ENCODE measurements at places on chromosomes 7 and 10.

DNA sequence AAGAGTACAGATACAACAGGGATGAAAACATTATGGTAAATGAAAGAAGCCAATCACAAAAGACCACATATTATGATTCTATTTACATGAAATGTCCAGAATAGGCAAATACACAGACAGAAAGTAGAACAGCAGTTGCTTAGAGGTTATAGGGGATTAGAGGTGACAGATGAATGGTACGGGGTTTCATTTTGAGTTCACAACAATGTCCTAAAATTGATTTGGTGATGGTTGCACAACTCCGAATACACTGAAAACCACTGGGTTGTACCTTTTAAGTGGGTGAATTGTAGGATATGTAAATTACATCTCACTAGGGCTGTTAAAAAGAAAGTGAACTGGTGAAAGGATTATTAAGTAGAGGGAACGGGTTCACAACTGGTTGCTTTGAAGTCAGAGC lies 76.3 kb upstream of the MRLN start:
- no peak for DNase-seq

GRCh38 chr10:95657250-95657649 lies 739 bp upstream of the ALDH18A1 start:
- no peak for DNase-seq

GRCh38 chr7:90723866-90724265 lies 127.7 kb downstream of the CDK14 start:
- DNase-seq = no peak

DNA sequence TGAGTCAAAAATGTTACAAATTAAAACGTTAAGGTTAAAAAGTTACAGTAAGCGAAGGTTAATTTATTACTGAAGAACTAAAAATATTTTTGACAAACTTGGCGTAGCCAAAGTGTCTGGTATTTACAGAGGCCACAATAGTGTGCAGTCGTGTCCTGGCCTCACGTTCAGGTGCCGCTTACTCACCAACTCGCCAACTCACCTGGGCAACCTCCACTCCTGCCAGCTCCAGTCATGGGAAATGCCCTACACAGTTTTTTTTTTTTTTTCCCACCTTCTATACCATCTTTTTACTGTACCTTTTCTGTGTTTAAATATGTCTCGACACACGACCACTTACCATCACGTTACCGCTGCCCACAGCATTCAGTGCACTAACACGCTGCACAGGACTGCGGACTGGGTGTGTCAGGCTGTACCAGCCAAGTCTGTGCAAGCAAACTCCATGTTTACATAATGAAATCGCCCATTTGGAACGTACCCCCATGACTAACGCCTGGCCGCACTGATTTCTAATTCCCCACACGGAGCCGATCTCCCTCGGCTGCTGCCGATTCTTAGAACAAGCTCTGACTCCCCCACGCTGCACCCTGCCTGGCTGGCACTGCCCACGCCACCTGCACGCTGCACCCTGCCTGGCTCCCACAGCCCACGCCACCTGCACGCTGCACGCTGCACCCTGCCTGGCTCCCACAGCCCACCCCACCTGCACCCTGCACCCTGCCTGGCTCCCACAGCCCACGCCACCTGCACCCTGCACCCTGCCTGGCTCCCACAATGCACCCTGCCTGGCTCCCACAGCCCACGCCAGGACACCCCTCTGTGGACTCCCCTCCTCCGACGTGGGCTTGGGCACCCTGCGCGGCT lies 203.1 kb downstream of the ZMYND11 start:
- DNase-seq = peak; percentile 18

GRCh38 chr10:113331961-113332360 lies 220.9 kb upstream of the HABP2 start:
- no peak for DNase-seq

Measured in NCI-H1417 (cell line).